ENCODE measurements at places on chromosomes 12 and 14.

GRCh38 chr12:132550014-132550802, 60.2 kb downstream of the LRCOL1 start:
- DNase-seq: no peak

DNA sequence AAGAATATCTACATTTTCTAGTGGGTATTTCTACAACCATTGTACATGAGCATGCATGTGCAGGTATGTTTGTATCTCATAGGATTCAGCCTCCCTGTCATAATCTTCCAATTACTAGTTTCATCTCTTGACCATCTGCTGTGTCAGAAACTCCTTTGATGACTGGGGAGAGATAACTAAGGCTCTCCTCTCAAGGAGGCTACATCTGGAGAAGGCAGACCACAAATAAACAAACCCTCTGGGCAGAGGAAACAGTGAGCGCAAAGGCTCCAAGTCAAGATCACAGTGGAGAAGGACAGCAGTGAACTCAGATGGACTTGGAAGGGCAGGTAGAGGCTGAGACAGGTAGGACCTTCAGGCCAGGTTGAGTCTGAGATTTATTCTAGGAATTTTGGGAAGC, 166.4 kb downstream of the PELI2 start:
- DNase-seq: no peak

DNA sequence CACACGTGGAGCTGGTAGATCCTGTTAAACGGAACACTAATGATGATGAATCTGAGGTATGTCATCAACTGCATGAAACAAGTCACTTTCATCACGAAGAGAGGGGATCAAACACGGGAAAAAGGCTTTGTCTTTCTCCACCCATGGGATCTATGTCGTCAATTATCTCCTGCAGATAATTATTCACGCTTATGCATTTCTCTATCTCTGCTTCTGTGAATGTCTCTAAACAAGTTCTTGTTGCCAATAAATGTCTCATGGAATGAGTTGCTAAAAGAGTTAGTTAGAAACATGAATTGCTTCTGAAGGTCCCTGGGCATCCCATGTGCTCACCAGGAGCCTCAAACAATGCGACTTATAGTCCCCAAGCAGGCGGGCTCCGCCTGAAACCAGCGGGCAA, 1228.2 kb upstream of the TMEM132C start:
- no peak for DNase-seq

DNA sequence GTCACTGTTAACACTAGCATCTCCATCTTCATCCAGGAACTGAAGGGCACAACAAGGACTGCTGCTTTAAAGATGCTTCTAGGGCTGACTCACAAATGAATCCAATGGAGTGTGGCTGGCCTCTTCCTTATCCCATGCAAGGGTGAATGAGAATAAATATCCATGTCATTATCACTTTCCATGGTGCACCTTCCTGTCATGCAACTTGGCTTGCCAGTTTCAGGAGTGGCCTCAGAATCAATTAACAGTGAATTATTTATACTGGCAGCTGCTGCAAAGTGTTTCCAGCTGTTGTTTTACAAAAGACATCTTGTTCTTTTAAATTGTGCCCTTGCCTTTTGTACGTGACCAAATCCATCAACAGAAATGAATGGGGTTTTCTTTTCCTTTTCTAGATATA, 499.3 kb upstream of the TMEM132C start:
- no peak for DNase-seq

- no peak for DNase-seq
These were observed 47.7 kb upstream of the FAM181A start for GRCh38 chr14:93879362-93879983.

DNA sequence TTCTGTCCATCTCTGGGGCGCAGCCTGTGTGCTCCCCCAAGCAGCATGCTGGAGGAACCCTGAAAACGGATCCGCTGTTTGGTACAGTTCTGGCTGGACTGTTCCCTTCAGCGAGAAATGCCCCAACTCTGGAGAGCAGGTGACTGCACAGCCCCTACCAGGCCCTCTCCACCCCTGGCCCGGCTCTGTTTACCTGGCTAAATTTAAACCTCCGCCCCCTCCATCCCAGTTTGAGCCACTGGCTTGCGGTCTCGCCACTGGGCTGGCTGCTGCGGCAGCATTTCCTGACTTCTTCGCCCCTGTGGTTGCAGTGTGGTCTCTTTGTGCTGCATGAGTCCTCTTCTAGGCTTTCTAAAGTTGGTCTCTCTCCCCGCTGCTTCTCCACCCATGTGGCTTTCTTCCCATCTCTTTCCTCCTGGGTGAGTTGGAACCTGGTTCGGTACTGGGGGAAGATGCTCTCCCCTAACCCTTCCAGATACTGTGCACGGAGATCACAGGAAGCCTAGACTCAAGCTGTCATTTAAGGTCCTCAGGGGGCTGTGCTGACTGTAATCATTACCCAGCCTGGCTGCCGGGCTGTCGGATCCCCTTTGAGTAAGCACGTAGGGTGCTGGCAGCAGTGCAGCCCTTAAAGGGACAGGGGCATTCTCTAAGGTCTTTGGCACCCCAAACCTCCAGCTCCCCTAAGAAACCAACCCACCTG, 60.6 kb downstream of the FBXL14 start:
- peak; percentile 77 for DNase-seq

DNA sequence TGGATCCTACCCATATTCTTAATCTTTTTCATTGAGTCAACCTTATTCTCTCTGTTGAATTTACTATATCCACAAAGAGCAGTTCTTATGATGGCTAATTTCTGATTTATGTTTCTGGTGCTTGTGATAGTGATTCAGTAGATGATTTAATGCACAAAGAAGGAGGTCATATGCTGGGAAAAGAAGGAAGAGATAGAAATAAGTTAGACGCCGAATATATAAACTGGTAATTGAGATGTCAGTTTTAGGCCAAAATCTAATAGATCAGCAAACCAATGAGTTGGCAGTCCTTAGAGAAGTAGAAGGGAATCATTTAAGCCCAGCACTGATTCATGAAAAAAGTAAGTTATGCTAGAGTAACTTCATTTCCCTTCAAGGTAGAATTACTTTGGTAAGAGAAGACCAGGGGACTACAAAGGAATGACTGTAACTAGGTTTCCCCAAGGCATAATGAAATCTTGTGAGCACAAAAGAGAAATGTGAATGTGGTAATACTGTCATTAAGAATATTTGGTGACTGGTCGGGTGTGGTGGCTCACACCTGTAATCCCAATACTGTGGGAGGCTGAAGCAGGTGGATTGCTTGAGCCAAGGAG, 132.4 kb downstream of the TGFB3 start:
- no peak for DNase-seq

DNA sequence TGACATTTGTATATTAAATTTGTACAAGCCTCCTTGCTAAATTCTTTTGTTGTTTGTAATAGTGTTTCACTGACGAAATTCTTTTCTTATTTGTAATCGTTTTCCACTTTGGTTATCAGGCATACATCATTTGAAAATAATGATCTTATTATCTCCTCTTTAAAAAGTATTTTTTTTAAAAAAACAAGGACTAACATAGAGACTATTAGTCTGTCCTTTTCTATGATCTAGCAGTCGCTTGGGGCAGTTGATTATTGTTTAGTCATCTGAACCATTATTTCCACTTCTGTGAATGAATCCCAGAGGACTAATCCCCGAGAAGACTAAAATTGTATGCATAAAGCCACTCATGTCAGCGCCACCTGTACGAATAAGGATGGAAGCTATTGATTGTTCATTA, 11.5 kb downstream of the ADGRD1 start:
- no peak for DNase-seq

DNA sequence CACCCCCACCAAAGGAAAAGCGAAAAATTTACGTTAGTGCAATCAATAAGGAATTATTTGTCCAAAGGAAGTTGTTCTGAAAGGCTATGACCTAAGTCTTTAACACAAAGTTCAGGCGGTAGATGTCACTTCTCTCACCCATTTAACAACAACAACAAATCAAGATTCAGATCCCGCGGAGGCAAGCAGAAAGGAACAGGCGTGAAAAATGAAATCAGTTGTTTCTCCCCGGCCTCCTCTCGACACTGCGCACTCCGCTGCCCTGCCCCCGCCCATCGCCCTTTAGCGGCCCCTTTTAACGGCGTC, 1.4 kb downstream of the DENND5B start:
- peak; percentile 64 for DNase-seq

Measured in activated CD4-positive, alpha-beta T cell treated with anti-CD3 and anti-CD28 coated beads for 36 hours (primary cell).